ENCODE measurements at places on chromosomes 12 and 14. TPM values are rescaled to one million over a fixed set of nuclear protein-coding genes. Genes with fewer than 3 reads are reported as not detected.

- peak; percentile 53 for DNase-seq
These were observed 366.5 kb upstream of the OR4E1 start for GRCh38 chr14:22039938-22040780.

- peak; percentile 80 for DNase-seq
These were observed 145.6 kb upstream of the NAV3 start for GRCh38 chr12:77685112-77685511.

GRCh38 chr12:98924-99352, 32.4 kb downstream of the IQSEC3 start:
- DNase-seq: no peak

GRCh38 chr14:75861161-75861621, 120.6 kb downstream of the TGFB3 start:
- peak; percentile 56 for DNase-seq

GRCh38 chr14:24895243-24895583, 154.7 kb downstream of the STXBP6 start:
- no peak for DNase-seq

DNA sequence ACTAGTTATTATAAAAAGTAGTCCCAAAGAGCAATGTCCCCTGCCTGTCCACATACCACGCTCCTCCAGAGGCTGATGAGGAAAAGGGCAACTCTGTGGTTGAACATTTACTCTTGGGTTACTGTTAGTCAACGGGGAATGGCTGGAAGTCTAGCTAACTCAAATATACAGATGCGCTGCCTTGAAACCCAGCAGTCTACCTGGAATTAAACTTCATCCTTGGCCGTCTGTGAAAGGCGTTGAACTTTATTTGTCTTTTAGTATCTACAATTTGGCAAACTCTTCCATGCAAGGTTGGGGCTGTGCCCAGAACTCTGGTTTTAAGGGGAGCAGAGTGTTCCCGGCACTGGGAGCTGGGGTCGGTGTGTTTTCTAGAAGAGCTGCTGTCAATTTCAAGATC, 3.9 kb upstream of the MEG3 start:
- DNase-seq: no peak

- DNase-seq: no peak
These were observed 241.5 kb downstream of the BCL11B start for GRCh38 chr14:99030454-99030853.

GRCh38 chr12:93115198-93115601, 186.1 kb upstream of the EEA1 start:
- DNase-seq: no peak

GRCh38 chr12:27002141-27002540, 12.0 kb downstream of the TM7SF3 start:
- DNase-seq: no peak

GRCh38 chr14:28141662-28142061, 624.9 kb upstream of the FOXG1 start:
- no peak for DNase-seq

- DNase-seq: no peak
These were observed 16.1 kb downstream of the TNFAIP2 start for GRCh38 chr14:103139132-103140025.

DNA sequence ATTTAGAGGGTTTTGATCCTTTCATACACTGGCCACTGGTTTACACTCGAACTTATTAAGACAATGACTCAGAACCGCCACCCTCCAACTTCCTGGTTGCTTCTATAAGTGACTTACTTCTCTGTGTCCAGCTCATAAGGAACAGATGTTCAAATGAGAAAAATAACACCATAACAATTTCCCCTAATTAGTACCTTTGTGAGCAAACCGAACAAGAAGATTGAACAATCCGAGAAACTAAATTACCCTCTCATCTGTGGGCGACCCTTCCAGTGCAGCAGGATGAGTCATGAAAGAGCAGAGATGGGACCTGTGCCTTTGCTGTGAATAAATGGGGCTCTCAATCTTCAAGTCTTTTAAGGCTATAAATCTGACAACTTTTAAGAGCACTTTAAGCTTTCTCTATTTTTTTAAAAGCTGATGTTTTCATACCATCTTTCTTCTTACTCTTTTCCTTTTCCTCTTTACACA, 146.8 kb upstream of the RASSF8 start:
- DNase-seq: peak; percentile 69

The VDR gene
- total RNA-seq: 19.6 TPM

The PRB2 gene
- total RNA-seq: not detected

The GLIPR1L1 gene
- not detected for total RNA-seq

The SYNE2 gene
- total RNA-seq: 20.7 TPM

The BMP4 gene
- total RNA-seq: 8.7 TPM

Data from PC-3 (cell line).